ENCODE measurements at places on chromosomes 12 and 14. TPM values are rescaled to one million over a fixed set of nuclear protein-coding genes. Genes with fewer than 3 reads are reported as not detected.

PLEKHG7 gene
- total RNA-seq: not detected

PMCH gene
- not detected for total RNA-seq

LRTM2 gene
- total RNA-seq: not detected

- no peak for DNase-seq
Observed at GRCh38 chr12:104567832-104568486, 111.2 kb downstream of the CHST11 start.

LRP1-AS gene
- not detected for total RNA-seq

DNA sequence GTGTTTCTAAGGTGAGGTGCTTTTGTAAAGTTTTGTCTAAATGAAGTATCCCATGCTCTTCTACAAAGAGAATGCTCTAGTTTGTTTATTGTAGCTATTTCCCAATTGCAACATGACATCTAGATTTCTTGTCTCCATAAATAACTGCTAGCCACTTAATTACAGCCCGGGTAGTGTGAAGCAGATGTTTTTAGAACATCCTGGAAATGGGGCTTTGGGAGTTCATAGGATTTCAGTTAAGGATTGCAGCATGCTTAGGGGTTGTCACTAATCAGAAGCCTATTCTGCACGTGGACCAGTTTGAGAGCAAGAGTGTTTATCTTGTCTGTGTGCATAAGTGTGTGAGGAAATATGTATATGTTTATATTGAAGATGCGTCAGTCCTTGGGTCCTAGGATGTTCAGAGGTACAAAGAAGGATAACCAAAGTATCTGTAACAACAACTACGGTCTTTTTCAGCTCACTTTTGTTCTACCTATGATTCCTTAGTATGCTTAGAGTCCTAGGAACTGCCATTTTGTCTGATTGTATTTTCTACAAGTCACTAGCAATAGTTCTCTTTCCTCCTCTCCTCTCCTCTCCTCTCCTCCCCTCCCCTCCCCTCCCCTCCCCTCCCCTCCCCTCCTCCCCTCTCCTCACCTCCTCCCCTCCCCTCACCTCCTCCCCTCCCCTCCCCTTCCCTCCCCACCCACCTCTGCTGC lies 135.3 kb downstream of the ACSS3 start:
- no peak for DNase-seq

Measured in mammary epithelial cell (primary cell).